ENCODE measurements at places on chromosomes 7 and 10.

DNA sequence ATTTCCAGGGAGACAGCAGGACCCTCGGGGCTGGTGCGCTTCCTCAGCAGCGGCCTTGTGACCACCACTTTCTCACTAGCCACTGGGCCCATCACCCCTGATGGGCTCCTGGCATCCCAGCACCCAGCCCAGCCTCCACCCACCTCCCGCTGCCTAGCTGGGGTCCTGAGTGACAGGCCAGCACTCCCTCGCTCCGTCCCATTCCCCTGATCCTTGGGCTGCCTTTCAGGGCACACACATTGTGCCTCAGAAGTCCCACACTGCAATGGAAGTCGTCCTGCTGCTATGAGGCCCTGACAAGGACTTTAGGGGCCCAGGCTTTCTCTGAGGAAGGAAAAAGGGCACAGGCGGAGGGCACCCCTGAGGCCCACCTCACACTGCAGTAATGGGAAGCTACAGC, 12.4 kb downstream of the CAMK2B start:
- no peak for DNase-seq

- DNase-seq = no peak
Observed at GRCh38 chr10:31875608-31876007, 53.0 kb downstream of the ARHGAP12 start.

GRCh38 chr7:8303904-8304528, 42.0 kb upstream of the ICA1 start:
- DNase-seq = no peak

DNA sequence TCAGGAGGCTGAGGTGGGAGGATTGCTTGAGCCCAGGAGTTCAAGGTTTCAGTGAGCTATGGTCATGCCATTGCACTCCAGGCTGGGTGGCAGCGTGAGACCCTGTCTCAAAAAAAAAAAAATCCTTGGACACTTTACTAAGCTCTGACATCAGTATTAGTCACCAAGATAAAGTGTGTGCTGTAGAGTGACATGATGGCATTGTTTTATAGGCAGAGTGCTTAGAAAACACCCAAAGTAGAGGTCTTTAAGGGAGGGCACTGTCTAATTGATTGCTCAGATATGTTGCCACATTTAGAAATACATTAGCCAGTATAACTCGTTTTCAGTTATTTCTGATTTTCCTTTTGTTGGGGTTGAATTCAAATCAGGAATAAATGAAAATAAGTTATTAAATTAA, 235.9 kb downstream of the REEP3 start:
- DNase-seq = no peak

DNA sequence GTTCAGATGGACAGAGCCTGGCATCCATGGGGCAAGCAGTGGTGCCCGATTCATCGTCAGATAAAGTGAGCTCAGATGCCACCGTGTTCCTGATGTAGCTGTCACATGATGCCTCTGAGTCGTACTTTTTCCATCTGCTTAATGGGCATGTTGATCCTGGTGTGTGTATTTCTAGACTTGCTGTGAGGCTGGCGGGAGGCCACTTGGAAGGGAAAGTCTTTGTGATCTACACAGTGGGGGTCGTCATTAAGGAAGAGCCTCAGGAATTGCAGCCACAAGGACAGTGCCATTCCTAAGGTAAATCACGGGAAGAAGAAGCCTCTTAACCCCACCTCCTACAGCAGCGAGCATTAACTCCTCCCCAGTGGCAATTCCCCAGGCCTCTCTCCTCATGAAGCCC, 63.0 kb downstream of the RGS10 start:
- DNase-seq = no peak

GRCh38 chr10:115956225-115957011, 316.6 kb downstream of the GFRA1 start:
- DNase-seq = no peak

DNA sequence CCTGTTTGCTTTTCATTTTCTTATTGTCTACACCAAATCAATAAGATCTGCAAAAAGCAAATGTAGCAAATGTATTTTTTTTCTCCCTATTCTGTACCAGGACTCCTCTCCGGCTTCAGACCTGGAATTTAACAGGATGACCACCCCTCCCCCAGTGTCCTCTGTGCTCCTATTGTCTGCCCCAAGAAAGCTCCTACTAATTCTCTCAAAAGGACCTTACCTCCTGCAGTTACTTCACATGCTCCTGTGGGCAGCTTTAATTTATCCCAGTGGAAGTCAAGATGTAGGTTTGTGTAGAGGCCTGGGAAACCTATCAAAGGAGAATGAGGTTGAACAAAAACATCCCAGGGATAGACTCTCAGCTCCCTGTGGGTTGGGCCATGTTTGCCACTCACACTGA, 31.3 kb downstream of the PLXNA4 start:
- DNase-seq = no peak

- DNase-seq = peak; percentile 36
Observed at GRCh38 chr10:86712317-86712707, 44.0 kb downstream of the LDB3 start.

DNA sequence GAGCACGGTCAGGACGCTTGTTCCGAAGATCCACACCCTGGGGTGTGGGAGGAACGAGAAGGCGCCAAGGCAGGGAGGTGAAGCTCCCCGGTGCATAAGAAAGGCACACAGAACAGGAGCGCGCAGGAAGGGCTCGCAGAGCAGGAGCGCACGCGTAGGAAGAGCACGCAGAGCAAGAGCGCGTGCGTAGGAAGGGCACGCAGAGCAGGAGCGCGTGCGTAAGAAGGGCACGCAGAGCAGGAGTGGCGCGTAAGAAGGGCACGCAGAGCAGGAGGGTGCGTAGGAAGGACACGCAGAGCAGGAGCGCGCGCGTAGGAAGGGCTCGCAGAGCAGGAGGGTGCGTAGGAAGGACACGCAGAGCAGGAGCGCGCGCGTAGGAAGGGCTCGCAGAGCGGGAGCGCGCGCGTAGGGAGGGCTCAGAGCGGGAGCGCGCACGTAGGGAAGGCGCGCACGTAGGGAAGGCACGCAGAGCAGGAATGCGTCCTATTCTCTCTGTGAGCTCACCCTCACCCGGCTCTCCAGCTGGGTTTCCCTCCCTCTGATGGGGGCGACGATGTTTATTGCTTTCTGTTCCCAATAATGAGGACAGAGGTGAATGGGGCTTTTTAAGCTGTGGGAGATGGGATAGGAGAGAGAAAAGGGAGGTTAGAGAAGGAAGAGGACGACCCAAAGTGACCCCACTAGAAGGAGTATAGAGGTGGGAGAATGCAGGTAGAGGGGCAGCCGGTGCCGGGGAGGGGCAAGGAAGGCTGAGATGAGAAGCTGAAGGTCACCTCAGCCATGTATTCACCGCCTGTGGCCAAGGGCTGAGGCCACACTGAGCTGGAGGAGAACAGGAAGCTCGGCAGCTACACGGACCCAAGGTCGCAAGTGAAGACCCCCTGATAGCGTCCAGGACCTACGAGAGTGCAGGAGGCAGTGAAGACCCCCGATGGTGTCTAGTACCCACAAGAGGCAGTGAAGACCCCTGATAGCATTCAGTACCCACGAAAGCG, 423.2 kb downstream of the PTPRN2 start:
- no peak for DNase-seq

DNA sequence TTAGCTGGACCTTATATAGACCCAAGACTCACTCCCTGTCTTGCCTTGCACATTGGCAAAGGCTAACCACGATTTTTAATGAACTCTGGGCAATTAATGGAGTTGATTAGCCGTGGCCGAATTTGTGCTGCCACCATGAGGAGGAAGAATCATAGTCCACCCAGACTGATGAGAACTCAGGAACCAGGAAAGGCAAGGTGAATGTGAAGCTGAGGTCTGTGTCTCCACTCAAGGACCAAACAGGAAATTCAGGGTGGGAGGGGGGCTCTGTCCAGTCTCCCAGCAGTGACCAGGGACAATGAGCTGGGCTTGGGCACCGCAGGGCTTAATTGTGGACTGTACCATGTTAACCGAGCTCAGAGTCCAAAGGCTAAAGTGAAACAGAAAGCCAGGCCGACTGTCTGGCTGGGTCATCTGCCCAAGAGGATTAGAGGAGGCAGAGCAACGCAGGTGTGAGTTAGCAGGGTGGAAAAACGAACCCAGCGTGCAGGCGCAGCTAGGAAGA, 127.0 kb upstream of the JCAD start:
- no peak for DNase-seq

GRCh38 chr7:50315739-50316671, 11.5 kb downstream of the IKZF1 start:
- no peak for DNase-seq

DNA sequence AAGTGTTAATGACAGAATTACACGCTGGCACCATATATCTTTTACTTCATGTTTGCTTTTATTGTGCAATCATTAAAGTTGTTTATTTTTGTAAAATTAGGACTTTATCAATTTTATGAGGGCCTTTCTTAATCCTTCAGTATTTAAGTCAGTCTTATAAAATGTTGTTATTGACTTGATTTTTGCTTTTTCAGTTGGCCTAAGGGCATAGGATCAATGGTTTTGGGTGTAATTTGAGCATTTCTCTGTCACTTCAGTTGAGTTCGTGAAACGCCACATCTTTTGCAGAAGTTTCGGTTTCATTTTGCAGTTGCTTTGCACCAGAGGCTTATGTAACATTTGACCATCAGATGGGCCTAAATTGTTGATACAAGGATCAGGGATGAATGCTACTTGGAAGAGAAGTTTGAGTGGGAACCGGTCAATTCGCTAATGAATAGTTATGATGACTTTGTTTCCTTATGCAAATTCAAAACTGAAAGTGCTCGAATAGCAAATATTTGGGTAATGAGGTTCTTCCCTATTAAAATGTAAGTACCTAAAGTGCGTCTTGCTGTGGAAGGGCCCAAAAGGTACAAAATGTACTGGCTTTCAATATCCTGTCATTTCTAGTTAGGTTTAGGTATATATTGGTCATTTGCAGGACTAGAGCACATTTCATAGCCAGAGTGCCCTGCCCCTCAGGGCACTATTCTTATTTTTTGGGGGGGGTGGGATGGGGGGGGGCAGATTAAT, 340.9 kb downstream of the LRMDA start:
- peak; percentile 6 for DNase-seq

DNA sequence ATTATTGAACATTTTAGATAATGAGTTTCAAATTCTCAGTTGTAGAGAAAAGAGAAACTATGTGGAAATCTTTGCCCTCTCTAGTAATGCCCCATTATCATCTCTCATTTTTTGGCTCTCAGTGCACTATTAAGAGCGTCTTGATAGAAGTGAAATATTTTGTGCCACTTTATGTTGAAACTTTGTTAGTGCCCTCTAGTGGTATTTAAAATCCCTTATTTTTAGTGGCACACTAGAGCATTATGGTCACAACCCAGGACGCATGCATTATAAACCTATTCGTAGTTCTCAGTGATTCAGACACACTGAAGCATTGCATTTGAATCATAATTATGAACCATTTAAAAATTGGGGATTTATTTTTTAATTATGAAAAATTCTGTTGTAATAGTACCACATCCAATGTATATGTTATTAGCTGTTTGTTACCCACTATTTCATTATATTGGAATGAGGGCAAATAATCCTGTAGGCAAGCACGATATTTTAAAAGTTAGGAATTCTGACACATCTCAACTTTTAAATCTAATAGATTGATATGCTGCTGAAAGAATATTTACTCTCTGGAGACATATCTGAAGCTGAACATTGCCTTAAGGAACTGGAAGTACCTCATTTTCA, 21.9 kb downstream of the PDCD4 start:
- peak; percentile 77 for DNase-seq

DNA sequence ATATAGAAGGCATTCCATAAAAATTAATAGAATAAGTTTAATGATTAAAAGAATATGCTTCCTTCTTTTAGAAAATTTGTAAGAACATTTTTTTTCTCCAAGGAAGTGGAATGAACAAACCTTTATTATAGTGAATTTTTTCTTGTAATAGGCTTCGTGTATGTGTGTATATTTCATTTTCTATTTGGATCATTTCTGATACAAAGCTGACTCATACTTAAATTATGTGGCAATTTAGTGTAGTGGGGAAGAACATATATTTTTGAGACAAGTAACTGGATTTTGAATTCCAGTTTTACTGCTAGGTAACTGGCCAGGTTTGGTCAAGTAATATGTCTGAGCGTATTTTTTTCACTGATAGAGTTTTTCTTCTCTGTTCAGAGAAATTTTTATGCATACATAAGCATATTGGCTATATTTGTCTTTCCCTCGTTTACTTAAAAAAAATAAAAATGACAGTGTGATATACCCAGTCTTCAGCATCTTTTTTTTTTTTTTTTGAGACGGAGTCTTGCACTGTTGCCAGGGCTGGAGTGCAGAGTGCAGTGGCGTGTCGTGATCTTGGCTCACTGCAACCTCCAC, 50.8 kb downstream of the CDK13 start:
- no peak for DNase-seq

DNA sequence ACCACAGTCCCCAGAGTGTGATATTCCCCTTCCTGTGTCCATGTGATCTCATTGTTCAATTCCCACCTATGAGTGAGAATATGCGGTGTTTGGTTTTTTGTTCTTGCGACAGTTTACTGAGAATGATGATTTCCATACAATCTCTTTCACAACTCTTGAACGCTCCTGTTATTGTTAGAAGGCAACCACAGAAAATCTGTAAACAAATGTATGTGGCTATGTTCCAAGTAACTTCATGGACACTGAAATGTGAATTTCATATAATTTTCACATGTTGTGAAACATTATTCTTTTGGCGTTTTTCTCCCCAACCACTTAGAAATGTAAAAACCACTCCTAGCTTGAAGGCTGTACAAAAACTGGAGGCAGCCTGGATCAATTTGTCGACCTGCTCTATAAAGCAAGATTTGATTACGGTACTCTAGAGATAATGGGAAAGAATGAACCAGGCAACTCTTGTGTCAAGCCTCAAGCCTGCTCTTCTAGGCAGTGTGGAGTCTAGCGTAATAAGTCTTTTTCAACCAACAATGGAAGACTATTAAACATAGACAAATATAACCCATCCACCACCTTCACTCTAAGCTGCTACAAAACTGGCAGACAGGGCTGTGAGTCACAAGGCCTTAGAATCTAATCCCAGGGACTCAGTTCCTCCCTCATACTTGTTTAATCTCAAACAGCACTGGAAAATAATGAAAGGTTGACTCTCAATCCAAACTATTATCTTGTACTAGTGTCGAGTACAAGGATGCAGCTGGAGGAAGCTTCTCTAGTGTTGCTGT, 22.7 kb downstream of the ARL3 start:
- no peak for DNase-seq

DNA sequence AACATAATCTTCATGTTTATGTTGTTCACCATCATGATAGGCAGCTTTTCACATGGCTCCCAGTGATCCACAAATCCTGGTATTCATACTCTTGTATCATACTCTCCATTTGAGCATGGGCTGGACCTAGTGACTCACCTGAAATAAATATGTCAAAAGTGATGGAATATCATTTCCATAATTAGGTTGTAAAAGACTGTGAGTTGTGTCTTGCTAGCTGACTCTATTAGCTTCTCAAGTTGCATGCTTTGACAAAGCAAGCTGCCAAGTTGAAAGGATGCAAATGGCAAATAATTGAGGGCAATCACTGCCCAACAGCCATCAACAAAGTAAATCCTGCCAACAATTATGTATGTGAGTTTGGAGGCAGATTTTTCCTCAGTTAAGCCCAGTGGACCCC, 300.4 kb downstream of the AHR start:
- DNase-seq = no peak

Measured in midbrain (tissue), 1 donor.